ENCODE measurements at places on chromosomes 11 and 22.

GRCh38 chr11:117868088-117868487 lies 8.4 kb downstream of the FXYD6 start:
- DNase-seq = no peak

DNA sequence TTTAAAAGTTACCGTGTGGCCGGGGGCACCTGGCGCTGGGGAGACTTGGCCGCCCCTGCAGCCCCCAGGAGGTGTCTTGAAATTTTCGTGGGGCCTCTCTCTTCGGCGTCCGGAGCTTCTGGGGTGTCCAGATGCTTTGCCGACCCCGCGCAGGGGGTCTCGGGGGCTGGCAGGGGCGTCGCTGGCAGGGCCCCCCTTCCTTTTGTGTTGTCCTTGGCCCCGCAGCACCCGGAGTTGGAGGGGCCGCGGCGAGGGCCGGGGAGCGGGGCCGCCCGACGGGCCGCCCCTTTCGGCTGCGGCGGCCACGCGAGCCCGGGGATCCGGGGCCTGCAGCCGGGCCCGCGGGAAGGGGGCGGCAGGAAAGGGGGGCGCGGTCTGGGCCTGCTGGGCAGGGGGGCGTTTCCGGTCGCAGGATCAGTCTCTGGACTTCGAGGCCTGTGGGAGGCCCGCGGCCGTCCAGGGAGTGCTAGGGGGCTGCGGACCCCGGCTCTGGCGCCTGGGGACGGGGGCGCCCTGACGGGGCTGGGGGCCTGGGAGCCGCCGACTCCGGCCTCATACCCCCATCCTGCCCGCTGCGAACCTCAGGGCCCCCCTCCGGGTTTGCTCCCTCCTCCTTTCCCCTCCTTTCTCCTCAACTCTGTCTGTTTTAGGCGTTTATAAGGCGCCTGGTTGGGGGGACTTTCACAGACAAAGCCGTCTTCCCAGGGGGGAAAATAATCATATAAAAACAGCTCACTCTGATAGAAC lies 869 bp downstream of the ZC3H7B start:
- DNase-seq = no peak

DNA sequence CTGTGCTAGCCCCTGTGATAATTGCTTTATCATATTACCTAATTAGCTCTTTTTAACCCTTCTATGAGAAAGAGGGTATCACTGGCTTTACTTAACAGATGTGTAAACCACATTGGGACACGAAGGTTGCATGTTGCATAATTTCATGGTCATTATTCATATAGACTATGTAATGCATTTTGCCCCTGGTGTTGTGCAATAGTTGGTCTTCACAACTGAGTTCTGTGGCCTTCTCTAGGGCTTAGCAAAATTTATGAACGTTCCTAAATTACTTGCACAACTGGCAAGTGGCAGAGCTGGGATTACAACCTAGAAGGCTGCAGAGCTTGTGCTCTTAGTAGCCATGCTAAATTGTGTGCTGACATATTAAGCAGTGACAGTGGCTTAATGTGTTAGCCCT lies 34.6 kb upstream of the PDGFD start:
- DNase-seq = no peak

DNA sequence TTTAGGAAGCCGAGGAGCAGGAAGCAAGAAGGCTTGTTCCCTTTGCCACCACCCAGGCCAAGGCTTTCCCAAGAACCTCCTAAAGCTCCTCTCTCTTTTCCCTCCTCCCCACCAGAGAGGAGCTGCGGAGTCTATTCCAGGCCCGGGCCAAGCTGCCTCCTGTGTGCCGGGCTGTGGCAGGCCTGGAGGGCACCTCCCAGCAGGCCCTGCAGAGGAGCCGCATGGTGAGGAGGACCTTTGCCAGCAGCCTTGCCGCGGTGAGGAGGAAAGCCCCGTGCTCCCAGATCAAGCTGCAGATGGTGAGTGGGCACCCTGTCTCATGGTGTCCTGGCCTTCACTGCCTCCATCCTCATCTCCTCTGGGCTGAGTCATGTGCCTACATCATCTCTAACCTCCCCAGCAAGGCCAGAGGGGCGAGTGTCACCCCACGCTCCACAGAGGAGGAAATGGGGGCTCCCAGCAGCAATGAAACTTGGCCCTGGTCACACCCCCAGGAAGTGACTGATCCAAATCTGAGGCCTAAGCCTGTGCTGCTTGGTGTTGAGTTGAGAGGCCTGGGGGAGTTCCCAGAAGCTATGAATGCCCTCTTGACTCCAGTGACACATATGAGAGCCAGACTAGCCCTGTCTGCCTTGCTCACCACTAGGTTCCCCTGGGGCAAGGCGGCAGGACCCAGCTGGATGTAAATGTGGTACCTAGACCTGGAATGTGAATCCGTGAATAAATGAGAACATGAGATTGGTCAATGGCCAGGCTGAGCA lies 104.2 kb downstream of the MYO18B start:
- no peak for DNase-seq

GRCh38 chr22:33240888-33241475 lies 182.8 kb upstream of the SYN3 start:
- DNase-seq = no peak

All from T-helper 17 cell (primary cell).